ENCODE measurements at places on chromosomes 3 and 15. TPM values are rescaled to one million over a fixed set of nuclear protein-coding genes. Genes with fewer than 3 reads are reported as not detected.

Gene CLCN2
- total RNA-seq = 17.8 TPM

Gene CCNB2
- 13.1 TPM for total RNA-seq

Gene CHP1
- total RNA-seq = 65.6 TPM

Gene SLC2A2
- not detected for total RNA-seq

Gene PPP1R14D
- total RNA-seq = not detected

Gene CMC1
- total RNA-seq = 9.8 TPM

Gene UTS2B
- total RNA-seq = not detected

DNA sequence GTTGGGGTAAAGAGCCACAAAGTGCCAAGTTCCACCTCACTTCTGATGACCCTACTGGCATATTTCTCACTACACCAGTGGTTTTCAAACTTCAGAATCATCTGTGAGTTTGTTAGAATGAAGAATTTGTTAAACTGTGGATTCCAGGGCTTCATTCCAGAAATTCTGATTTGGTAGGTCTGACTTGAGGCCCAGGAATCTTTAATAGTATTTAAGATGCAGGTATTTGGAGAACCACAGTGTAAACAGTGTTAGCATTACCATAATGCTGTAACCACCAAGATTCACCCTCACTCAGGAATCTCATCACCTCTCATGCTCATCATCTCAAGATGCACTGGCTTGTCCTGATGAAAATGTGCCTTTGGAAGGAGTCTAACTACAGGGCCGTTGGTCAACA is 6.0 kb downstream of the KCNMB3 start:
- no peak overlapping the region for H3K27ac ChIP-seq
- no peaks in the 10 kb centered on the region for H3K27me3 ChIP-seq
- no peak for DNase-seq
- no peaks in the 10 kb centered on the region for H3K4me1 ChIP-seq
- H3K36me3 ChIP-seq = peaks cover 5% of the 10 kb centered on the region
- H3K4me3 ChIP-seq = no peak overlapping the region

DNA sequence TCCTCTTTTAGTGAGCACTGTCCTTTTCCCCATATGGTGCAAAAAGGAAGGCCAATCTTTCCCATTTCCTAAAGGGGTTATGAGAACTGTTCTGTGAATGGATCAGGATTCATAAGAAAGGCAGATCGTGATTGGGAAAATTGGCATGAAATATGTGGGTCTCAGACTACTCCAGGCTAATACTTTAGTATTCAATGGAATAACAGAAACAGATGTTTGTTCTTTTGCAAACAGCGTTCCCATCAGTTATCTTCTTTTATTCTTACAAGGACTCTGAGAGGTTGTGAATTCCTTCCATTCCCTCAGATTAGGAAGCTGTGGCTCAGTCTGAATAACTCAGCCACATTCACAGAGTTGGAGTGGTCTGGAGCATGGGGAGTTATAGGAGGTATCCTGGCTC is 51.3 kb upstream of the MTMR10 start:
- no peaks in the 10 kb centered on the region for H3K4me1 ChIP-seq
- no peak overlapping the region for H3K27ac ChIP-seq
- no peak for DNase-seq
- peaks cover 6% of the 10 kb centered on the region for H3K27me3 ChIP-seq

DNA sequence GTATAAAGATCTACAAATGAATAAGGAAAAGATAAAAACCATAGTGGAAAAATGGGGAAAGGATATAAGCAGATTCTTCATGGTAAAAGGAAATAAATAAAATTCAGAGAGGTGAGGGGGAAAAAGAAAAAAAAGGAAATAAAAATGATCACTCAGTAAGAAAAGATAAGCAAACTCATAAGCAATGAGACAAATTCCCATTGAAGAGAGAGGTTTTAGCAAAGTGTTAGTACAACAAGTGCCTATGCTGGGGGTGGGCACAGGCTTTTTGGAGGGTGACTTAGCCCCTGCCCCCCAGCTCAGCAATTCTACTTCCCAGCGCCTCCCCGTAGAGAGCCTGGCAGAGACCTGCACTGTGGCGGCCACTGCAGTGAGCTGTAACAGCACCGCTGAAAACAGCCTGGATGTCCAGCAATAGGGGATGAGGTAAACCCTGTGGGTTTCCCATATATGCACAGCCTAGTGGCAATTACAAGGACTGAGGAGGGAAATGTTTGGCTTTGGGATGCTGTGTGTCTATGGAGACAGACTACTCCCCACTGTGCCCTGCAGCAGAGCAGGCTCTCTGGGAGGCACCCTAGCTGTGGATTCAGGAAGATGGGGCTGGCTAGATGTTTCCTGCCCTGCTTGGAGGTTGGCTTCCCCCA is 23.7 kb upstream of the SFMBT1 start:
- no peak for DNase-seq
- peaks cover 6% of the 10 kb centered on the region for H3K4me1 ChIP-seq
- H3K36me3 ChIP-seq = peaks cover 5% of the 10 kb centered on the region
- no peak overlapping the region for H3K4me3 ChIP-seq

- no peaks in the 10 kb centered on the region for H3K36me3 ChIP-seq
- no peak for DNase-seq
- no peak overlapping the region for H3K4me3 ChIP-seq
- no peak overlapping the region for H3K27ac ChIP-seq
- H3K4me1 ChIP-seq = no peaks in the 10 kb centered on the region
- H3K27me3 ChIP-seq = no peaks in the 10 kb centered on the region
Measured at GRCh38 chr3:14077310-14077709, 47.4 kb downstream of the CHCHD4 start.

- H3K27me3 ChIP-seq = peaks cover 2% of the 10 kb centered on the region
- H3K36me3 ChIP-seq = no peaks in the 10 kb centered on the region
- DNase-seq = peak; percentile 32
- H3K4me1 ChIP-seq = no peaks in the 10 kb centered on the region
- H3K27ac ChIP-seq = no peak overlapping the region
Measured at GRCh38 chr15:51917493-51917892, 54.1 kb downstream of the LEO1 start.

DNA sequence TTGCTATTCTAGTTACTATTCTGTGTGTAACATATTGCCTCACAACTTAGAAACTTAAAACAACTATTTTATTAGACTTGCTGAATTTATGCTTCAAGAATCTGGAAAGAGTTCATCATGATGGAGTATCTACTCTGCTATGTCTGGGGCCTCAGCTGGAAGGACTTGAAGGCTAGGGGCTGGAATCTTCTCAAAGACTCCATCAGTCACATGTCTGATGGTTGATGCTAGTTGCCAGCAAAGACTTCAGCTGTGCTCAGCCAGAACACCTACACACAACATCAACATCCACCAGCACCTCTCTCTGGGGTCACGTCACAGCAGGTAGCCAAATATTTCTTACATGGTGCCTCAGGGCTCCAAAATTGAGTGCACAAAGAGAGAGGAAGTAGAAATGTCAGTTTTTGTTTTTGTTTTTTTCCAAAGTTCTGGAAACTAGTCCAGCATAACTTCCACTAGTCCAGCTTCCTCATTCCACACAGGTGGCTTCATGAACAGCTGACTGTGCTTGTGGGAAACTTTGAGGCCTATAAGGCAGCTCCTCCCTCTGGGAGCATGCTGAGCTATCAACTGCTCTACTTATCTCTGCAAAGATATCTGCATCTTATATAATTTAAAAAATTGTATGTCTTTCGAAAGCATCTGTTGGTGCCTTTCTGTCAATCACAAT is 325.4 kb upstream of the AGTR1 start:
- H3K4me1 ChIP-seq = peaks cover 2% of the 10 kb centered on the region
- no peaks in the 10 kb centered on the region for H3K36me3 ChIP-seq
- DNase-seq = no peak
- no peak overlapping the region for H3K4me3 ChIP-seq
- H3K27me3 ChIP-seq = no peaks in the 10 kb centered on the region
- H3K27ac ChIP-seq = no peak overlapping the region

DNA sequence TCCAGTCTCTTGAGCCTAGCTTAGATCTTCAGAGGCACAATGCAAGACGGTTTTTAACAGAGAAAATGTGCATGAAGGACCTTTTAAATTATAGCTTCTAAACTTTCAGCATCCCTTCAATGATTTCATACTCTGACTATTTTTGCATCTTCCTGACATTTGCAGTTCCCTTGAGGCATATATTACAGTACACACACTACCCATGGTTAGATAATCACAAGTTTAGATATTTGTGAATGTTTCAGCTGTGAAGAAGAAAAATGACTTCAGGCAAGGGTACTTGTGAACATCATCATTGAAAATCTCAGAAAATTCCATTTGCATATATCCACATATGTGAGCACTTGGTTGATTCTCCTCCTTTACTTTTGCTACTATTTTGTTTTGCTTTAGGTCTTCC is 341.5 kb downstream of the ROBO2 start:
- no peak for DNase-seq
- peaks cover 7% of the 10 kb centered on the region for H3K27me3 ChIP-seq
- peak overlapping the region; percentile 77 for H3K27ac ChIP-seq
- peaks cover 30% of the 10 kb centered on the region for H3K4me1 ChIP-seq

- H3K4me3 ChIP-seq = no peak overlapping the region
- no peak overlapping the region for H3K27ac ChIP-seq
- peaks cover 16% of the 10 kb centered on the region for H3K4me1 ChIP-seq
- no peaks in the 10 kb centered on the region for H3K27me3 ChIP-seq
- no peaks in the 10 kb centered on the region for H3K36me3 ChIP-seq
Measured at GRCh38 chr15:89177633-89178306, 43.6 kb downstream of the RLBP1 start.

DNA sequence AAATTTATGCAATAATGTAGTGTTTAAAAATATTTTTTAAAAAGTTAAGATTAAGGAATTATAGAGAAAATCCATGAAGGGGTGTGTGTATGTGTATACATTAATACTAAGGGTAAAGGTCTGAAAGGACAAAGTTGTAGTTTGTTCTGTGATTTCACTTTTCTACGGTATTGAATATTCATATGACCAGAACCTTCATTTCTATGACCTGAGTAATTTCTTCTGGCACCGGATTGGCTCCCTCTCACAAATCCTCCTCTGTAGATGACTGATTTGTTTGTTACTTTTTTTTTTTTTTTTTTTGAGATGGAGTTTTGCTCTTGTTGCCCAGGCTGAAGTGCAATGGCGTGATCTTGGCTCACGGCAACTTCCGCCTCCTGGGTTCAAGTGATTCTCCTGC is 20.9 kb downstream of the GMPS start:
- H3K27ac ChIP-seq = no peak overlapping the region
- no peak overlapping the region for H3K4me3 ChIP-seq
- no peaks in the 10 kb centered on the region for H3K36me3 ChIP-seq
- no peak for DNase-seq

DNA sequence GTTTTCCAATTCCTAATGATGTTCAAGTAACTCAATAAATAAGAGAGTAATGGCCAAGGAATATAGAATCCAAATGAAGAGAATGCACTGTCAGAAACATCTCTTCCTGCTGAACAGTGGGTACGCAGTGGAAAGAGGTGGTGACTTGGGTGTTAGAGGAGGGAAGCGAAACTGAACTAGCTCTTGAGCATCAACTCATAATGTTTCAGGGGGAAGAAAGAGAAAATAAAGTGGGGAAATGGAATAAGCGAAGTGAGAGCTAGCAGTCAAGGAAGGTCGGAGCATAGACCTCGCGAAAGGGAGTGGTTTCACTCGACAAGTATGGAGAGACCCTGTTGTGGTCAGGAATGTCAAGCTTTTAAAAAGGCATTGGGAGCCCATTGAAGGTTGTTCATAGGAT is 309.5 kb downstream of the GAP43 start:
- H3K27me3 ChIP-seq = no peaks in the 10 kb centered on the region
- DNase-seq = no peak
- no peak overlapping the region for H3K4me3 ChIP-seq
- no peak overlapping the region for H3K27ac ChIP-seq
- H3K36me3 ChIP-seq = no peaks in the 10 kb centered on the region

DNA sequence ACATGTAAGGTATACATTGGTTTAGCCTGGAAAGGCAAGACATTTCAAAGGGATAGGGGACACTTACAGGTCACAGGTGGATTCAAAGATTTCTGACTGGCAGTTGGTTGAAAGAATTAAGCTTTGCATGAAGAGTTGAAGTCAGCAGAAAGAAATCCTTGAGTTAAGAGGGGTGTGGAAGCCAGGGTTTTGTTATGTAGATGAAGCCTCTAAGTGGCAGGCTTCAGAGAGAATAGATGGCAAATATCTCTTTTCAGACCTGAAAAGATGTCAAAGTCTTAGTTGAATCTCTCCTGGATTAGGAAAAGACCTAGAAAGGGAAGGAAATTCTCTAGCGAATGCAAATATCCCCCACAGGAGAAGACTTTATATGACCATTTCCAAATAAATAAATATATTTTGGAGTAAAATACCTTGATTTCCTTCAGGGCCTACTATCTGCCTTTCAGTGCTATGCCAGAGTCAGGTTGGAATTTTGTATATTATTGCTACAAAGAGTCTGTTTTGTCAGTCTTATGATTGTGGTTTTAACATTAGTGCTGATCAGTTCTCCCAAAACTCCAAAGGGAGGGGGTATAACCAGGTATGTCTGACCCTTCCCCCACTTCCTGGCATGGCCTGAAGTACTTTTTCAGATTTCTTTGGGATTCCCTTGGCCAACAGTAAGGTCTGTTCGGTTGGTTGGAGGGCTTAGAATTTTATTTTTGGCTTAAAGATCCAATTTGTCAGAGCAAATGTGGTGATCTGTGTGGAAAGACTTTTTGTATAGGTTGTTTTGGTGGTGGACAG is 286.4 kb downstream of the LRTM1 start:
- peaks cover 15% of the 10 kb centered on the region for H3K27me3 ChIP-seq
- H3K36me3 ChIP-seq = no peaks in the 10 kb centered on the region
- no peak for DNase-seq
- H3K27ac ChIP-seq = no peak overlapping the region

- H3K4me3 ChIP-seq = no peak overlapping the region
- no peak overlapping the region for H3K27ac ChIP-seq
- H3K36me3 ChIP-seq = no peaks in the 10 kb centered on the region
- no peaks in the 10 kb centered on the region for H3K4me1 ChIP-seq
- H3K27me3 ChIP-seq = no peaks in the 10 kb centered on the region
- no peak for DNase-seq
Measured at GRCh38 chr3:25142609-25143355, 285.3 kb upstream of the RARB start.

DNA sequence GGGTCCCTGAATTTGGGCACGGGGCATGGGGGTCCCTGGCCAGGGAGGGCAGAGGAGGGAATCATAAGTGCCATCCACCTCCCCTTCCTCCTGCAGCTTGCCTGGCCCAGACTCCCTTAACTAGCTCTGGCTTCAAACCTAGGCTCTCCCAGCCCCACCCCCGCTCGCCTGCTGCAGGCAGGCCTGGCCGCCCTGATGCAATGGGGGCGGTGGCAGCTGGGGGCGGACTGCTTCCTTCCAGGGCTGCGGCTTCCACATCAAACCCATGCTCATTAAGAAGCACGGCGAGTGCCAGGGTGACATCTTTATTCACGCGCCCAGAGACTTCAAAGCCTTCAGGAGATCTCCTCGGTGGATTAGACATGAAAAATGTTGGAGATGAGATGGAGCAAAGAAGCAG is 123.1 kb downstream of the TPRA1 start:
- H3K4me3 ChIP-seq = no peak overlapping the region
- no peak overlapping the region for H3K27ac ChIP-seq
- H3K4me1 ChIP-seq = peaks cover 13% of the 10 kb centered on the region
- peaks cover 4% of the 10 kb centered on the region for H3K27me3 ChIP-seq
